Psoas muscle (tissue), 8 donors: ENCODE measurements at places on chromosomes 1 and 21.

GRCh38 chr1:158818975-158819431 lies 12.1 kb upstream of the MNDA start:
- no peaks in the 10 kb centered on the region for H3K27me3 ChIP-seq
- no peaks in the 10 kb centered on the region for H3K4me1 ChIP-seq
- no peak overlapping the region for H3K27ac ChIP-seq
- DNase-seq = no peak

- H3K4me1 ChIP-seq = no peaks in the 10 kb centered on the region
- no peak overlapping the region for H3K4me3 ChIP-seq
- H3K27me3 ChIP-seq = peaks cover 29% of the 10 kb centered on the region
- no peak for DNase-seq
- no peaks in the 10 kb centered on the region for H3K36me3 ChIP-seq
Measured at GRCh38 chr1:47578721-47579419, 141.0 kb downstream of the FOXD2 start.

DNA sequence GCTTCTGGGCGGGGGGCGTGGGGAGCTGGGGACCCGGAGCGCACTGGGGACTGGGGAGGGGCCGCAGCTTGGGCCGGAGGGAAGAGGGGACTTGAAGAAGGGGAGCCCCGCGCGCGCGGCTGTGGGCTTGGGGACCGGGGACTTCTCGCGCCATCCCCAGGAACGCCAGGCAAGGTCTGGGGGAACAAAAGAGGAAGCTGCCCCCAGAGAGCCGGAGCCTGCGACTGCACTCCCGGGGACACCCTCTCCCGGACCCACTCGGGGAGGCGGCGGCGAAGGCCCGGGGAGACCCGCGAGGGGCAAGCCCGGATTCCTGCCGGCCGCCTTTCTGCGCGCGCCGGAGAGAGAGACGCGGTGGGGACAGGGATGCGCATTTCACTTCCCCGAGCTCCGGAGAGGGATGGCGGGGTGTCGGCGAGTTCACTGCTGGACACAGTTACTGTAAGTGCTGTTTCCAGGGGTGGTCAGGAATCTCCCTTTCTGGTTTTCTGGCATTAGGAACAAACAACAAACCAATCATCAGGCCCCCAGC lies 732 bp downstream of the ABCG1 start:
- DNase-seq = peak; percentile 35
- no peaks in the 10 kb centered on the region for H3K36me3 ChIP-seq
- peak overlapping the region; percentile 92 for H3K4me3 ChIP-seq
- peaks cover 2% of the 10 kb centered on the region for H3K27me3 ChIP-seq

GRCh38 chr21:33490991-33491372 lies 534 bp downstream of the DNAJC28 start:
- no peaks in the 10 kb centered on the region for H3K27me3 ChIP-seq
- no peak for DNase-seq
- no peaks in the 10 kb centered on the region for H3K4me1 ChIP-seq
- peak overlapping the region; percentile 85 for H3K27ac ChIP-seq
- peak overlapping the region; percentile 78 for H3K4me3 ChIP-seq
- H3K36me3 ChIP-seq = no peaks in the 10 kb centered on the region

DNA sequence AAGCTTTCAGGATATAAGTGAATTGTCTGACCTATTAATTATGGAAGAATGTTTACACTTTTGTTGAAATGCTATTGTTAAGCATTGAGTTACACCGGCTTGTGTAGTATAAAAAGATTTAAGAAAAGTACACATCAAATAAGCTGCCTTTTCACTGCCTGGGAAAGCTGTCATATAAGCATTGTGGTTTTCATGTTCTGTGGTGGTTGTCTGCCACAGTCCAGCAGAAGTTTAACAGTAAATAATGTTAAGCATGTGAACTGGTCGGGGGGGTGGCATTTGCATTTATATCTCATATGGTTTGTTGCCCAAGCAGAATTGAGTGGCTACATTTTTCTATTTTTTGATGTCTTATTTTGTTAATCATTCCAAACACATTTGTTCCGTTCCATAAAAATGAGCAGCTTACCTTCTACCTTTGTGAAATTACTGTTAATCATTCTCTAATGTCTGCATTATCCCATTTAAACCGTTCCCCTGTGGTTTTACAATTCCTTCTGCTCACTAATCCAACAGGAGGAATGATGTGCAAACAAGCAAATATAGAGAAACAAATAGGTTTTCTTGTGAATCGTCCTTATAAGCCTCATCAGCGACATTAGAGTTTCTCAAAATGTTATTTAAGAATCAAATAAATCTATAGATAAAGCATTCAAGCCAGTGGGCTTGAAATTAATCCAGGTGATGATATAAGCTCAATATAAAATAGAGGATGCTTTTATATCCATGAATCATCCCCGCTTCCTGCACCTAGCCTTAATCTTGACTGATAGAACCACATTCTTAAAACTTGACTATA lies 160.8 kb upstream of the SAMSN1 start:
- H3K27me3 ChIP-seq = no peaks in the 10 kb centered on the region
- no peak overlapping the region for H3K4me3 ChIP-seq
- no peaks in the 10 kb centered on the region for H3K36me3 ChIP-seq
- no peak for DNase-seq

GRCh38 chr1:106926803-106927582 lies 129.5 kb upstream of the PRMT6 start:
- H3K36me3 ChIP-seq = no peaks in the 10 kb centered on the region
- H3K27me3 ChIP-seq = no peaks in the 10 kb centered on the region
- H3K4me1 ChIP-seq = no peaks in the 10 kb centered on the region
- no peak overlapping the region for H3K4me3 ChIP-seq
- DNase-seq = no peak

- no peak overlapping the region for H3K27ac ChIP-seq
- no peaks in the 10 kb centered on the region for H3K27me3 ChIP-seq
- H3K4me1 ChIP-seq = no peaks in the 10 kb centered on the region
- DNase-seq = no peak
- H3K36me3 ChIP-seq = no peaks in the 10 kb centered on the region
- H3K4me3 ChIP-seq = no peak overlapping the region
Measured at GRCh38 chr1:107198561-107198960, 57.7 kb downstream of the NTNG1 start.

DNA sequence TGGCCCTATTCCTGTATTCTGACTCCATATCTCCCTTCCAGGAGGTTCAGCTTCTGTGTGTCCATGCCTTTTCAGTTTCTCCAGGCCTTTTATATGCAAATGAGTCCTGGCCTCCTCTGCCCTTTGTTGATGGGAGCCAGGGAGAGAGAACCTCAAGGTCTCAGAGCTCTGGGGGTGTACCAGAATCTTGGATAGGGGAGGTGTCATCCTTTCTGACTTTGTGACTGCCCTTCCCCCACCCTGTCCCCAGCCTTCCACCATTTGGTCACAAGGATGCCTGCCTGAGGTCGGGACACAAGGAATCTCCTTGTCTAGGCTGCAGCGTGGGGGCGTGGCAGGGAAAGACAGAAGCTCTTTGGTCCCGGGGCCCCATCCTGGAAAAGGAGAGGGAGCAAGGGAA lies 18.6 kb downstream of the LURAP1 start:
- H3K27me3 ChIP-seq = no peaks in the 10 kb centered on the region
- H3K4me1 ChIP-seq = peaks cover 4% of the 10 kb centered on the region
- no peak overlapping the region for H3K27ac ChIP-seq
- H3K36me3 ChIP-seq = no peaks in the 10 kb centered on the region

DNA sequence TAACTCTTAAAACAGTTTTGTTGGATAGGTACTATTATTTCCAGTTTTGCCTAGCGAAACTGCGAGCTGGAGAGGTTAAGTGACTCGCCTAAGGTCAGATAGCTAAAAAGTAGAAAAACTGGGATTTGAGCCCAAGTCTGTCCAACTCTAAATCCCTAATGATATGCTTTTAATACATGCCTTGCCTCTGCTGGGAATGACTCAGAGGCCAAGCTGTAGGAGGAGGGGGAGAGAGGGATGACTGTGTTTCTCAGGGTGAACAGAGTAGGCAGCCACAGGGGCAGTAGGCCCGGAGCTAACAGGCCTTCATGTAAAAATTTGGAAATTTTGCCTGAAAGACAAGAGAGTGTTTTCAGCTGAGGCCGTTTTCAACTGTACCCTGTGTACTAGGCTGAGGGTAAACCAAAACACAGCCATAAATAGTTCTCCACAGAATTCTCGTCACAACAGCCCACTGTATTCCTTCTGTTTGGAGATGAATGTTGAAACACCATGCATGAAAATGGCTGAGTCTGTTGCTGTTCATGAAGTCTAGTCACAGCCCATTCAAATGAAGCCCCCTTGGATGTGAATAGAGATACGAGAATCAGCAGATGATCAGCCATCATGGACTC lies 107.5 kb upstream of the HOOK1 start:
- H3K4me1 ChIP-seq = peaks cover 55% of the 10 kb centered on the region

DNA sequence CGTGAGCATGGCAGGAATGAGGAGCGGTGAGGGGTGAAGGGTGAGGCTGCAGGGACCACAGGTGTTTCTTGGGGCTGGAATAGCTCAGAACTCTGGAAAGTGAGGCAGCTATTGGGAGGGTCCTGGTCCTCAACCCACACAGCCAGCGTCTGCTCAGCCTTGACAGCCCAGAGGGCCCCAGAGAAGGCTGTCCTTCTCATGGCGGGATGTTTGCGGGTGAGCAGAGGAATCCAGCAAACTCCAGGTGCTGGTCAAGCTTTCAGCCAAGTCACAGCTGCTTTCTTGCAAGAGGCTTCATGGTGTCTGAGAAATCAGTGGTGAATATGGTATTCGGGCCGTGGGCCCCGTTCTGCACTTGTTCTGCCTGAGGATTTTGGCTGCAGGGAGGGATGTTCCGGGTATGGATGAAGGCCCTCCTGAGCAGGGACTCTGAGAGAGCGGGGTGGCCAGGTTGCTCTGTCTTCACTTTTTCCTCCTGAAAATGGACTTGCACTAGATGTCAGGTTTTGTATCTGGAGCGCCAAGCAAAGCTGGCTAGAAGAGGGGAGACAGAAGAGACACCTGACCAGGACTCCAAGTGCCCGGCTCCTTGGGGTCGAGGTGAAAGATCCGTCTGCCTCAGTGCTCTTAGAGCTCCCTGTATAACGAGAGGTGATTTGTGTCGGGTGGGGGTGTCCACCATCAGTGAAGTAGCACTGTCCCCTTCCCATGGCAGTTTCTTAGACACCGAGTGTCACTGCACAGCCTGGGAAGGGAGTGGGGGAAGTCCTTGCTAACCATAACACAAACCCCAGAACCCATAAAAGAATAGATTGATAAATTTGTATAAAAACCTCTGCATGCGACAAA lies 139.9 kb downstream of the PEX14 start:
- H3K4me1 ChIP-seq = peaks cover 12% of the 10 kb centered on the region
- peaks cover 5% of the 10 kb centered on the region for H3K36me3 ChIP-seq
- no peak overlapping the region for H3K27ac ChIP-seq
- no peak overlapping the region for H3K4me3 ChIP-seq

- H3K4me1 ChIP-seq = no peaks in the 10 kb centered on the region
- H3K36me3 ChIP-seq = no peaks in the 10 kb centered on the region
- DNase-seq = no peak
Measured at GRCh38 chr1:76957961-76958360, 90.7 kb downstream of the ST6GALNAC5 start.

- no peak for DNase-seq
- H3K36me3 ChIP-seq = no peaks in the 10 kb centered on the region
- no peak overlapping the region for H3K4me3 ChIP-seq
- no peaks in the 10 kb centered on the region for H3K4me1 ChIP-seq
- no peaks in the 10 kb centered on the region for H3K27me3 ChIP-seq
- H3K27ac ChIP-seq = no peak overlapping the region
Measured at GRCh38 chr21:27487676-27488075, 520.8 kb upstream of the ADAMTS5 start.

DNA sequence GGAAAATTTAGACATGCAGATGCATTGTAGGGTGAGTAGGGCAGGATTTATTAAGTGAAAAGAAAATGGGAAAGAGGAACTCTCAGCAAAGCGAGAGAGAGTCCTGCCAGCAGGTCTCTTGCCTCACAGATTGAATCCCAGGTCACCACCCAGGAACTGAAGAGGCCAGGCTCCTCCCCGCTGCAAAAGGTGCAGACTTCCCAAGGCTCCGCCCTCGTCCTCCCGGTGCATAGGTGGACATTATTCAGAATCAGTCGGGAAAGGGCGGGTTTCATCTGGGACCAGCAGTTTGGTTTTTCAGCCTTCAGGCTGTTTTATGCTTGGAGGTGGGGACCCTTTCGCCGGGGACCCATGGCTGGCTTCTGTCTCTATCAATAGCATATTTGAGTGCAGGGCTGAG lies 41.6 kb upstream of the APP start:
- no peak overlapping the region for H3K4me3 ChIP-seq
- no peak for DNase-seq
- no peaks in the 10 kb centered on the region for H3K36me3 ChIP-seq
- no peak overlapping the region for H3K27ac ChIP-seq
- no peaks in the 10 kb centered on the region for H3K4me1 ChIP-seq

DNA sequence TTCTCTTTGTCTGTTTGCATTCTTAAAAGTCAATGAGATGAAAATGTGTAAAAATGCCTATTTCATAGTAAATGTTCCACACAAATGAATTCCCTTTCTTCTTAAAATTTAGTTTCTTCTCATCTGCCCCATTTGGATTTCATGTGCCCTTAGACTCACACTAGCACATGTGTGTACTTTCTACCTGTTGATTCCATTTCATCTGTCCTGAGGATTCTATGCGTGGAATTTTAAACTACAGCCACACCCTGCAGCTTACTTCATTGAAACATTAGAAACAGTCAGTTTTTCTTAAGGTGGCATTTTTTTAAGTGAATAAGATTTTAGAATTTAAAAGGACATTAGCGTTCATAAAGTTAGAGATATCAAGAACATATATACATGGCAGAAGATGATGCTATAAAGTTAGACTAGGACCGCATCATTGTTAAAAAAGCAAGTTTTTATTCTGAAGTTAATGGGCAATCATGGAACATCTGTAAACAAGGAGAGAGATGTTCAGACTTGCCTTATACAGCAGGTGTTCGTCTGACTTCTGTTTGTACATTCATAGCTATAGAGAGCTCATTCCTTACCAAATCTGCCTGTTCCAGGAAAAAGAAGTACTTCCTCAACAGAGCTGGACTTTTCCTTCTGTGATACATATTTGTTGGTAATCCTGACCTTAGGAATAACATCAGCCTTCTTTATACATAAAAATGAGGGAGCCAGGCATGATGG lies 3.9 kb upstream of the TUT4 start:
- peaks cover 16% of the 10 kb centered on the region for H3K4me1 ChIP-seq
- no peaks in the 10 kb centered on the region for H3K36me3 ChIP-seq
- no peak for DNase-seq
- no peaks in the 10 kb centered on the region for H3K27me3 ChIP-seq
- no peak overlapping the region for H3K4me3 ChIP-seq
- H3K27ac ChIP-seq = no peak overlapping the region

DNA sequence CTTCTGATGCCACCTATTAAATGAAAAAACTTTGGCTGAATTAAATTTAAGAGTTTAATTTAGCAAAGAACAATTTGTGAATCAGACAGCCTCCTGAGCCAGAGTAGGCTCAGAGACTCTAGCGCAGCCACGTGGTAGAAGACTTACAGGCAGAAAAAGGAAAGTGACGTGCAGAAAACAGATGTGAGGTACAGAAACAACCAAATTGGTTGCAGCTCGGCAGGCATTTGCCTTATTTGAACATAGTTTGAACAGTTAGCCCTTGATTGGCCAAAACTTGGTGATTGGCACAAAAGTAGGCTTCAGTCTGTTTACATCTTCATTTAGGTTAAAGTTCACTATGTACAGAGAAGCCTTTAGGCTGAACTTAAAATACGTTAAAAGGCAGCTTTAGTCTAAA lies 22.9 kb downstream of the TCP10L start:
- no peaks in the 10 kb centered on the region for H3K36me3 ChIP-seq
- H3K4me3 ChIP-seq = no peak overlapping the region
- no peak for DNase-seq

GRCh38 chr1:84998642-84999280 lies 1.8 kb upstream of the MCOLN2 start:
- H3K36me3 ChIP-seq = no peaks in the 10 kb centered on the region
- DNase-seq = no peak
- H3K27me3 ChIP-seq = peaks cover 80% of the 10 kb centered on the region

- no peaks in the 10 kb centered on the region for H3K36me3 ChIP-seq
- H3K4me3 ChIP-seq = peak overlapping the region; percentile 94
- DNase-seq = no peak
- H3K4me1 ChIP-seq = no peaks in the 10 kb centered on the region
- H3K27ac ChIP-seq = peak overlapping the region; percentile 90
Measured at GRCh38 chr21:29017639-29018237, 1.4 kb downstream of the RWDD2B start.
